ENCODE measurements at places on chromosomes 3 and 15.

DNA sequence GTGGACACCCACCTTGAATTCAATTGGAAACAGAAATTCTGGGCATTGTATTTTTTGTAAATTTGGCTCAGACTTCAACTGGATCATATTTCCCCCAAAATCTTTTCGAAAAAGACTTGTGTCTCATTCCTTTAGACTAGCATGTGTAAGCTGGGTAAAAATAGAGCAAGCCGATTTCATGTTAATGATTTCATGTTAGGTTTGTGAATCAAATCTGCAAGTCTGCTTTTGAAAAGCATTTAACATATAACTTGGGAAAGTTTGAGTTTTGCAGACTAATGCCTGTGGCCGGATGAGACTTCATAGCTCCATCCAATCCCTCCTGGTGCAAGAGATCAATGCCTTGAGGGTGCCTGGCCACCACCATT lies 64.5 kb downstream of the FLNB start:
- DNase-seq = no peak

DNA sequence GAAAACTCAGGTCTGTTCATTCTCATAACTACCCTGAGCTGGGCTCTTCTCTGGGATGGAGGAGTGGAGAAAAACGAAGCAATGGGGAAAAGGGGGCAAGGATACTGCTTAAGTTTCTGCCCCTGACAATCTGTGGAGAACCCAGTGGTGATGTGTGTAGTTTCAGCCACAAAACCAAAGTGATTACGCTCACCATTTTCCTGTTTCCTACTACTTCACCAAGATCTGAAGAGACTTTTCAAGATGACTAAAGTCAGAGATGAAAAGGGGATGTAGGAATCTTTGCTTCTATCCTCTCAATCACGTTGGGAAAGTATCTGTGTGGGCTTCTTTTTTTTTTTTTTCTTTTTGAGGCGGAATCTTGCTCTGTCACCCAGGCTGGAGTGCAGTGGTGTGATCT lies 8.3 kb upstream of the UBE2E1 start:
- no peak for DNase-seq

- DNase-seq = no peak
Observed at GRCh38 chr3:35401671-35402070, 237.7 kb upstream of the ARPP21 start.

DNA sequence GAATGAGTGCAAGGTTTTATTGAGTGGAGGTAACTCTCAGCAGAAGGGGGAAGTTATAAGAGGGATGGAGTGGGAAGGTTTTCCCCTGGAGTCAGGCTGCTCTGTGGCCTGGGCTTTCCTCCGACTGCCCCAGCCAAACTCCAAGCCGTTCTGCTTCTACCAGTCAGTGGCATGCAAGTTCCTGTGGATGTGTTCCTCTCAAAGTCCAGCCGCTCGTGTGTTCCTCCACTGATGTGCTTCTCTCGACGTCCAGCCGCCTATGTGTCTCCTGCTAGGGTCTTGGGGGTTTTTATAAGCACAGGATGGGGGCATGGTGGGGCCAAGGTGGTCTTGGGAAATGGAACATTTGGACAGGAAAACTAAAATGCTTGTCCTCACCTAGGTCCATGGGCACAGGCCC lies 9.0 kb upstream of the U2SURP start:
- DNase-seq = no peak

GRCh38 chr15:66866656-66867055 lies 164.6 kb downstream of the SMAD6 start:
- DNase-seq = no peak

Data from NCI-H345 (cell line).